K562 (cell line): ENCODE measurements at places on chromosomes 12 and 14. TPM values are rescaled to one million over a fixed set of nuclear protein-coding genes. Genes with fewer than 3 reads are reported as not detected.

- H3K4me3 ChIP-seq, result no peak overlapping the region
- no peak overlapping the region for H3K27ac ChIP-seq
- no peaks in the 10 kb centered on the region for H3K36me3 ChIP-seq
These were observed 28.2 kb upstream of the SNRPF start for GRCh38 chr12:95830335-95831089.

- DNase-seq, result no peak
- no peaks in the 10 kb centered on the region for H3K27me3 ChIP-seq
- no peak overlapping the region for H3K27ac ChIP-seq
- H3K4me3 ChIP-seq, result no peak overlapping the region
These were observed 64.5 kb downstream of the AMN start for GRCh38 chr14:102986810-102987579.

DNA sequence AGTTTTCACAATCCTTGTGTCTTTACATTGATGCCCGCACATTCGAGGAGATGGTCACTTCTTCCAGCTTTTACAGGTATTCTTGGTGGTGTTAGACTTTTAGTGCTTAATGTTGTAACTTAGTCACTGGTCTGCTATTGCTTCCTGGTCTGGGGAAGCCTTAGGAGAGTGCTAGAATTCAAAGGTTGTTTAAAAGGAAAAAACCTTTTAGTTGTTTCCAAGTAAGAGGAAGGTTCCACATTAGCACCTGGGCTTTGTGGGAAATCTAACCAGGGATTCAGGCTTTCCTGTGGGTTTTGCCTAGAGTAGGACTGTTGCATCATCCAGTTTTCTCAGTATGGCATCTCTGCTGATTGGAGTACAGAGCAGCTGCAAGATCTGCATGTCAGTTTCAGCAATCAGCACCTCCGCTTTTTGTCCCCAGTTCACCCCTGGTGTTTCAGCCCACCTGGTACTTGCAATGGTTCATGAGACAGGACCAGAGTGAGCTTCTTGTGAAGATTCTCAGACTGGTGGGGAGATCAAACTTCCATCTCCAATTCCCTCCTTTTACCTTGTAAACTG, 44.0 kb upstream of the PLBD1 start:
- H3K27me3 ChIP-seq, result no peaks in the 10 kb centered on the region
- no peaks in the 10 kb centered on the region for H3K36me3 ChIP-seq

DNA sequence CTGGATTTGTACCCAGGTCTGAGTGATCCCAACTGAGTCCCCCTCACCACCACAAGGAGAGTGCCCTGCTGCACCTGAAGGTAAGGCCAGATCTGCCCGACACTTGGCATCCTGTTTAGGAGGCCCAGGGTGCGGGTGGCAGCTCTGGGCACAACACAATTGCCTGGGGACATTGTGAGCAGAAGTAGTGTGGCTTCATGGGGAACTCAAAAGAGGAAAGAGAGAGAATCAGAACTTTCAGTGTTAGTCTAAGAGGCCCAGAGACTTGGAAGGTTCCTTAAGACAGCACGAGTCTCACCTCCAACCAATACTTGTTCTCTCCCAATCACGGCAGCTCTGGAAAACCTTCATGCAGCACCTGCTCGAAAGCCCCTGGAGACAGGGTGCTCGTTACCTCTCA, 6.6 kb upstream of the SLC8B1 start:
- no peak for DNase-seq
- H3K27ac ChIP-seq, result no peak overlapping the region
- no peaks in the 10 kb centered on the region for H3K27me3 ChIP-seq
- no peak overlapping the region for H3K4me3 ChIP-seq

- DNase-seq, result no peak
- no peaks in the 10 kb centered on the region for H3K4me1 ChIP-seq
- no peaks in the 10 kb centered on the region for H3K27me3 ChIP-seq
These were observed 96.1 kb upstream of the ANO4 start for GRCh38 chr12:100698518-100698917.

DNA sequence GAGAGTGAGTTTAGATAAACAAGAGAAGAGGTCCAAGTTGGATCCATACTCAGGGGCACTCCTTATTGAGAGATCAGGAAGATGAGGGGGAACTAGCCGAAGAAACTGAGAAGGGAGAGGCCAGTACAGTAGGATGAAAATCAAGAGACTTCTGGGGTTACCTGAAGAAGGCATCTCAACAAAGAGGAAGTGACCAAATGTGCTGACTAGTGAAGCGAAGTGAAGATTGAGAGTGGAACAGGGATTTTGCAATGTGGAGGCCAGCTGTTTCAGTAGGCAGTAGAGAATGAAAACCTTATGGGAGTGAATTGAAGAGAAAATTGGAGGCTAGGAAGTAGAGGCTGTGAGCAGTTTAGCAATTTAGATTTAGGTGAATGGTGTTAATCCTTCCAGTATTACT, 153.0 kb downstream of the SYNE2 start:
- no peak for DNase-seq
- H3K27ac ChIP-seq, result no peak overlapping the region
- no peaks in the 10 kb centered on the region for H3K27me3 ChIP-seq
- no peaks in the 10 kb centered on the region for H3K36me3 ChIP-seq
- H3K4me1 ChIP-seq, result no peaks in the 10 kb centered on the region
- H3K4me3 ChIP-seq, result no peak overlapping the region

DNA sequence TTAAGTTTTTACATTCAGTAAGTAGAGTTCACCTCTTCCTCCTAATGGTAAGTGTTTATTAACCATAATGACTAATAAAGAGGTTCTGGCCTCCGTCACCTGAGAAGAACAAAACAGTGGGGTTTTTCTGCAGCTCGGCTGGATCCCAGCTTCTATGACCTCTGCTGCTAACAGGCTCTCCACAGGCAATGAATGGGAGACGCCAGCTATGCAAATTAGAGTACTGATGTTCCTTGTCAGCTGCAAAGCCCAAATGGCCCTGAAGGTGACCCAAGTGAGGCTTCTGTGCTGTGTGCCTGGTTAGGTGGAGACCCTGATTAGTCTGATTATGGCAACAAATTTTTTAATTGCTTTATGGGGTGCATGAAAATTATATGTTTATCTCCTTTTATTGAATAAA, 218.1 kb downstream of the APAF1 start:
- no peak overlapping the region for H3K4me3 ChIP-seq
- no peak for DNase-seq
- no peak overlapping the region for H3K27ac ChIP-seq
- H3K4me1 ChIP-seq, result no peaks in the 10 kb centered on the region

DNA sequence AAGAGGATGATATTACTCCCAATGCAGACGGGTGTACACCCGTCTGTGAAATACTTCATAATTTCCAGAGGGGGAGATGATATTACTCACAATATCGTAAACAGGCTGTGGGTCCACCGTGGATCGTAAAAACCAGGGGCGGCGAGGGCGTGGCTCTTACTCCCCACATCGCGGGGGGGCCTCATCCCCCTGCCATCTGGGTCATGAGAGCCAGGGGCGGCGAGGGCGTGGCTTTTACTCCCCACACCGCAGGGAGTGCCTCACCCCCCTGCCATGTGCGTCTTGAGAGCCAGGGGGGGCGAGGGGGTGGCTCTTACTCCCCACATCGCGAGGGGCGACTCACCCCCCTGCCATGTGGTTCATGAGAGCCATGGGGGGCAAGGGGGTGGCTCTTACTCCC, 86.2 kb upstream of the GNG2 start:
- H3K4me3 ChIP-seq, result no peak overlapping the region
- no peaks in the 10 kb centered on the region for H3K36me3 ChIP-seq
- H3K4me1 ChIP-seq, result no peaks in the 10 kb centered on the region

DNA sequence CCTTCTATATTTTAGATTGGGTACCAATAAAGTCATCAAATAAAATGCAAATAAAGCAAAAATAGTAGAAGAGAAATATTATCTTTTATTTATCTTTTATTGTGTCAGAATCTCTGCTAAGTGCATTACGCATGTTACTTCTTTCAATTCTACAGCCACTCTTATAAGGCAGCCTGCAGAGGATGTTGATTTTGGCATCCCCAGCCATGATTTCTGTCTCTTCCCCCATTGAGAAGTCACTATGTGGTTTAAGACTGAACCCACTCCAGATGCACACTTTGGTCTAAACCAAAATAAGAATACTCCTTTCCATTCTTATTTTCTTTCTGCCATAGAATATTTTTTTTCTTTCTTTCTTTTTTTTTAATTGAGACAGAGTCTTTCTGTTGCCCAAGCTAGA, 56.0 kb upstream of the ACSS3 start:
- H3K27me3 ChIP-seq, result no peaks in the 10 kb centered on the region
- DNase-seq, result no peak
- H3K36me3 ChIP-seq, result no peaks in the 10 kb centered on the region
- no peak overlapping the region for H3K27ac ChIP-seq
- no peak overlapping the region for H3K4me3 ChIP-seq

DNA sequence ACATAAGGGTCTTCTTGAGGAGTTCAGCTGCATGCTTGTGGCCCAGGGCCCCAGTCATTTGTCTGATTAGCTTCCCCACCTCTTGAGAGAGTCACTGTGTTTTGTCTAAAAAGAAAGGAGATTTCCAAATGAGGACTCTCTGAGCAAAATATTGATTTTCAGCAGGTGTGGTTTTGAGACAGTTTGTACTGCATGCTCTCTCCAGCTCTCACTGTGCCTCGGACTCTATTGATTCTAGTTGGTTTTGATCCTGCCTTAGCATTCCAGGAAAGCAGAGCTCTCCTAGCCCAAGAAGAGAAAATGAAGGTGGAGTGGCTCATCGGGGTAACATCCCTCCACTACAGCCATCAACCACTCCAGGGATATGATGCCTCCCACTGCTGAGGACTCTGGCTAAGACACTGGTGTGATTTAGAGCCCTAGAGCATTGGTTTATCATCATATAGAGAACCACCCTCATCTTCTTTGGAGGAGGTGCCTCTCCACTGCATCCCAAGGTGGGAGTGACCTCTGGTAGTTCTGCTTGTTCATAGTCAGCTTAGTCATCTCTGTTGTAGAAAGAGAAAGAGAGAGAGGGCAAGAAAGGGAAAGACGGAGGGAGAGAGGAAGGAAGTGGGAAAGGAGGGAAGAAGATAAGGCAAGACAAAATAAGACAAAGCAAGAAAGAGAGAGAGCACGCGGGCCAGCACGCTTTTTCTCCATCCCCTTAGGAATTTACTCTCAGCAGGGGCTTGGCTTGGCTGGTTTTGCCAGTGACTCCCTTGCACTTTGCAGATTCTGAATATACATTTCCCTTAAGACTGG, 365.6 kb downstream of the DPF3 start:
- no peaks in the 10 kb centered on the region for H3K36me3 ChIP-seq
- H3K4me1 ChIP-seq, result no peaks in the 10 kb centered on the region
- no peak overlapping the region for H3K4me3 ChIP-seq
- DNase-seq, result no peak

DNA sequence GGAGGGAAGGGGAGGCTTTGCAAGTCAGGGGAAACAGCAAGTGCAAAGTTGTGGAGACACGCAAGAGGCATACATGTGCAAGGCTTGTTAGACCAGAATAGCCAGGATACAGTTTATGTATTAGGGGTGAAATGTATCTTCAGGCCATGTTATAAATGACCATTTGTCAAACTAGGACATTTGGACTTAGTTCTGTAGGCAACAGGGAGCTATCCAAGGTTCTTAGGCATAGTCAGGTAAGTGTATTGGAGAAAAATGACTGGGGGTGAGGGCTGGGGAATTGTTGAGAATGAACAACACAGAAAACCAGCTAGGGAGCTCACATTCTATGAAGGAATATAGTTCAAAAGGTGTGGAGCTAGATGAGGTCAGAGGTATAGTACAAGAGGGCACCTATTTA, 42.5 kb downstream of the TPH2 start:
- H3K36me3 ChIP-seq, result no peaks in the 10 kb centered on the region
- no peak for DNase-seq
- no peak overlapping the region for H3K4me3 ChIP-seq
- no peak overlapping the region for H3K27ac ChIP-seq
- no peaks in the 10 kb centered on the region for H3K27me3 ChIP-seq

GRCh38 chr12:123754041-123754772, 7.9 kb upstream of the DNAH10 start:
- peaks cover 73% of the 10 kb centered on the region for H3K36me3 ChIP-seq
- no peaks in the 10 kb centered on the region for H3K27me3 ChIP-seq
- DNase-seq, result no peak
- H3K27ac ChIP-seq, result no peak overlapping the region

GNG2 gene
- 0.18 TPM in 1 of 2 replicates, not detected in the other for total RNA-seq
